ENCODE measurements at places on chromosomes 3 and 15.

GRCh38 chr15:51135276-51135675, 40.6 kb upstream of the TNFAIP8L3 start:
- no peak for DNase-seq

- no peak for DNase-seq
Measured at GRCh38 chr3:178628037-178628436, 91.8 kb downstream of the KCNMB2 start.

DNA sequence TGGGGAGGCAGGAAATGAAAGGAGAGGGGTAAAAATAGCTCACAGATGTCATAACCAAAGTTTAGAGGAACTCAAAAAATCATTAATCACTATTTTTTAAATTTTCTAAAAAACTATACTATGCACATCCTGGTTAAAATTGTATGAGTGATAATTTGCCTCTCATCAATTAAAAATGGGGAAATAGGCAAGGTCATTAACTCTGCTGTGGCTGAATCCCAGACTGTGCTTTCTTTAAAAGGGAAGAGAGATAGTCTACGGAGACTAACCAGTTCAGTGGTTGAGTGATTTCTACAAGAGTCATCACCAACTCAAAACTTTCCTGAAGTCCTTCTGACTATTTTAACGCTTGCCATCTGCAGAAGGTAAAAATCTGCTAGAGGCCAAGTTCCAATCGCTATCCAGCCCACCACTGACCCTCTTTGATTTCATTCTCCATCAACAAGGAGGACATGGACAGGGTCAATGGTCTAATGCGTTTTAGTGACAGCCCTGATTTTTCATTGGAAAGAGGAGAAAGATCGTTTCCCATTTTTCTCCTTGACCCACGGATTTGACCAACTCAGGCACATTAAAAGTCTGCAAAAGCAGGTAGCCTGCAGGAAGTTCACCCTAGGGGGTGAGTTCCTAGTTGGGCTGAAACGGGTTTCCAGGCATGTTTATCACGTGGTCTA, 850 bp downstream of the SUCLG2 start:
- no peak for DNase-seq

DNA sequence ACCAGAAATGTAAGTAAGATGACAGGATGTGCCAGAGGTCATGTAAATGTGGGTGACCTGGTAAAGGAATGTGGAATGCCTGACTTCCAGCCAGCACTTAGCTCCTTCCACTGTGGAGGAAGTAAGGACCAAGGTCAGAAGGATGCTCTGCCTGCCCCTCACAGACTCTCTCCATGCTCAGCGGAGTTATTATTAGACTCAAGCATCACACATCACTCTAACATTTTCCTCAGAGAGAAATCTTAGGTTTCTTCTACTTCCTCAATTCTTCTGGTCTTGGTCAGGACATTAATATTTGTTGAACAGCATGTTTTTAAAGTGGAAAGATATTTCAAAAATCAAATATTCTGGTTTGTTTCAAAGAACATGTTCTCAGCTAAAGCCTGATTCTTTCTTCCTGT, 231.4 kb upstream of the WNT5A start:
- DNase-seq: no peak

DNA sequence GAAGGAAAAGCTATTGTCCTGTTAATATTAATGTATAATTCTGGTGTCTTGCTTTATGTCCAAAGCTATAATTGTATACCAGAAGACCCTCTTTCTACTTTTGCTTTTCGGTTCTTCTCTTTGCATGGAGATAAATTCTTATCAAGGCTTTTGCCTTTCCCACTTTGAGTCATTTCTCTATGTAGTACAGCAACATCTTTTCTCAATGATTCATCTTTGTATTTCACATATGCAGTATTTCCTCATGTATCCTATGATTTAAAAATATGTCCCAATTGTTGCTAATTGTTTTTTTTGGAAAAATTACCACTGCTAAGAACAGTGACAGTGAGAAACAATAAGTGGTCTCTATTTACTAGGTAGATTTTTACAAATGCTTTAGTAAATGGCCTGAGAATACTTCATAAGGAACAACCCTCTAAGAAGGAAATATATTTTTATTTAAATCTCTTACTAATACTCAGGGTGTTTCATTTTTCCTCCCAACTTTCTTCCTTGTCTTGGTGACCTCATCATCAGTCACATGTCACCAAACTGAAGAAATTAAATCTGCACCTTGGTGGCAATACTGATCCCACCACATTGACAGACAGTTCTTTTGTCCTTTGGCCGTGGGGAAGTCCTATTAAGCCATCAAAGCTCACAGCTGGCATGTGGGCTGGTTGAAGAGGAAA, 290.6 kb downstream of the SATB1 start:
- no peak for DNase-seq

DNA sequence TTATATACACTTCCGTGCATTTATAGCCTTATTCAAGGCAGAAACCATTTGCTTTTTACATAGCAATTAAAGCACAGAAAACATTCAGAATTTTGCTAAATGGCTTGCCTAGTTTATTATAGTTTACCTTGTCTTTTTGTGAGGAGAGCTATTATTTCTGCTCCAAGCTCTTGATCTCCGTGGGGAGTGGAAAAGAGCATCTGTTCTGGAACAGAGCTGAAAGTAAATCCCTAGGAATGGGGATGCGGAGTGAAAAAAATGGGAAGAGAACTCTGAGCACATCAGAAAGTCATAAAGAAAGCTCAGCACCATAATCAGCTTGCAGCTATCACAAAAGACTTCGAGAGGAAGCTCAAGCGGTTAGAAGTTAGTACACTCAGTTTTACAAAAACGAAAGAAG, 1006.7 kb downstream of the ROBO2 start:
- DNase-seq: no peak

GRCh38 chr15:90002428-90002844, 1.3 kb downstream of the ZNF710 start:
- peak; percentile 54 for DNase-seq

DNA sequence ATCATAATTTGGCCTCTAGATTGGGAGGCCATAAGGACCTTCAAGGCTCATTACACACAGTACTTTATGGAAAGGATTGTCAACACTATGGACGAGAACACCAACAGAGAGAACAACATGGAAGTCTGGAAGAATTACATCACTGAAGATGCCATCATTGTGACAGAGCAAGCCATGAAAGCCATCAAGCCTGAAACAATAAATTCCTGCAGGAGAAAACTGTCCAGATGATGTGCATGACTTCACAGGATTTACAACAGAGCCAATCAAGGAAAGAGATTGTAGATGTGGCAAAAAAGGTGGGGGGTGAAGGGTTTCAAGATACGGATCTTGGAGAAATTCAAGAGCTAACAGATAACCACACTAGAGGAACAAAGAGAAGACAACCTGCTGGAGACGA, 15.9 kb downstream of the IL17RB start:
- no peak for DNase-seq

- no peak for DNase-seq
Measured at GRCh38 chr15:42903388-42904324, 16.9 kb downstream of the TTBK2 start.

DNA sequence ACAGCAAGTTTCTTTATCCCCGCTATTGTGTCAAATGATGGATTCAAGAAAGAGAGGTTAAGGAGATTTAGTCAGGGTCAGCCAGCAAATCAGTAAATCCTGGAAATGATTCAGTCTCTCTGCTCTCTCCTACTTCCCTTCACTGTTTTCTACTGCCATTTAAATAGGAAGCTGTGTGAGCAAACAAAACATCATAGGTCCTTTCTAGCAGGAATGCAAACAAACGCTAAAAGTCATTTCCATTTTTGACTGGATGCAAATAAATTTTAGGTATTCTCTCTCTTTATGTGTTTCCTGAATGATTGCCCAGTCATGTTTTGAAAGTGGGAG, 299.4 kb upstream of the RORA start:
- no peak for DNase-seq

DNA sequence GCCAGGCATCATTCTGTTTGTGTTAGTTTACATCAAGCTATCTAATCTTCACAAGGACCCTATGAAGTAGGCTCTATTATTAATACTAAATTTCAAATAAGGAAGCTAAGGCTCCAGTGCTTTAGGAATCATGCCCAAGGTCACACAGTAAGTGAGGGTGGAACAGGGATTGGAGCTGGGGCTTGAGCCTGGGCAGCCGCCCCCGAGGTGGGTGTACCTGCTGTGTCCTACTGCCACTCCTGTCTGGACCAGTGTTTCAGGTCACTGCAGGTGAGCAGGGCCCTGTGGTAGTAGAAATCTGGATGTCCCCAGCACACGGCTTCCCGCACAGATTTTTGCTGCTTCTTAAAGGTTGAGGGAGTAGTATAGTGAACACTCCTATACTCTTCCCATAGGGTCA, 6.5 kb downstream of the KLF13 start:
- DNase-seq: no peak

DNA sequence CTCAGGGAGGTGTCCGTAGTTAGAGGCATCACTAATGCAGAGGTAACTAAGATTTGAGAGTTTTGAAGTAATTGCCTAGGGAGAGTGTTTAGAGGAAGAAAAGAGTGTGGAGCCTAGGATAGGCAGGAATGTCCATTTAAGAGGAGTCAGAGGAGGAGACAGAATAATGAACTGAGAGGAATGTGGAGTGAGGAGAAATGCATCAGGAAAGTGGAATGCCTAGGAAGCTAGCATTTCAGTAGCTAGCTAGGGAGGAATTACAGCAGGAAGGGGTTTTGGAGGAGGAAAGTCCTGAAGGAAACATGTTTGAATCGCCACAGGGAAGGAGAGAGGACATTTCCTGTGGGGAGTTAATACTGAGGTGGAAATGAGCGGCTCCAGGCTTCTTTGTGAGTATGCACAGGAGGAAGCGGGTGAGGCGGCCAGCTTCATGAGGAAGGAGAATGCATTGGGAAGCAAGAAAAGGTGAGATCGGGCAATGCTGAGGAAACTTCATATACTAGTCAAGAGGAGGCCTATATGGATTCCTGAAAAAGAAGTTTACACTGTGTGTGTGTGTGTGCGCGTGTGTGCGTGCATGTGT, 154.3 kb downstream of the TMEM108 start:
- no peak for DNase-seq

DNA sequence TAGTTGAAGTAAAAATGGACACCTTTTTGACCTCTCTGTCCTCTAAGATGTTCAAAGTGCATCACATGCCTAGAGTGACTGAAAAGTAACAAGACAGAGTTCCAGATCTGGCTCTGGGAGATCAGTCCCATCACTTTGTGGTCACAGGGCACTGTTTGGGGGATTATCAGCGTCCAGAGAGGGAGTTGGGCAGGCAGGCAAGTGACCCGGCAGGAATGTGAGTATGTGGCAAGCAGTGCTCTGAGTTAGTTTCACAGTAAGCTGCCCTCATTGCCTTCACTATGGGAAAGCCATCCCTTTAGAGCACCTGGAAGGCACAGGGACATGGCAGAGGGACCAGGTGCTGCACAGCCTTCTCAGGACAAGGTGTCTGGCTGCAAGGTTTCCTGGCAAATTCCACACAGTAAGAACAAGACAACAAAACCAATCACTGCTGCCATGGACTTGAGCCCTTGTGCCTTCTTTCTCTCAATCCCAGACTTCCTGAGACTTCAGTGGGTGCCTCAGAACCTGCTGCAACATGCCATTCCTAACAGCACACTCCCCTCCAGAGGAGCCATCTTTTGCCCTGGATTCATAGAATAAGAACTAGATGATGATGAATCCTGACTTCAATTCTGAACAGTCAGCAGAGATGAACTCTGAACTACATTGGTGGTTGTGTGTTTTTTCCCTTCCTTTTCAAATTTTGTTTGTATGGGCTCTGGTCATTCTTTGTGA, 55.2 kb downstream of the TIPARP start:
- DNase-seq: no peak

- DNase-seq: no peak
Measured at GRCh38 chr3:153595186-153595815, 433.3 kb downstream of the RAP2B start.

DNA sequence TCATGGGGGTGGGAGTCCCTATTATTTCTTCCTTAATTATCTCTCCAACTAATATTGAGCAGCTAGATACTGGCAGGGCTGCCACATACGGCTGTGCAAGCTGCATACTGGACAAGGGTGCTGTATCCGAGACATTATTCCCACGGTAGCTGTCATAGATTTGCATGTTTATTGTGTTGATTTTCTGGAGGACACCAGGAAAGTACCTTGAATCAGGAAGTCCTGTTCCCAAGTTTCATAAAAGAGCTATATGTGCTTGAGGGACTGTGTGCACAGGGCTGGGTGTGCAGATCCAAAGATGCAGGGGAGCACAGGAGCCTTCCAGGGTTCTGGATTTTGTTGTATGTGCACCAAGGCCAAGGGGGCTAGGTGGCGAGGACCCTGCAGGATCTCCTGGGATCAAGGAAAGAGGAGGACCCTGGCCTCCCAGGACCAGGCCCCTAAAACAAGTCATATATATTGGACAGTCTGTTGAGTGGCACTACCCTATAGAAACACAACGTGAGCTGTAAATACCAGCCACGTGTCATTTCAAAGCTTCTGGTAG, 119.2 kb upstream of the ALDH1A3 start:
- DNase-seq: no peak

- DNase-seq: no peak
Measured at GRCh38 chr3:66904336-66904735, 93.8 kb upstream of the KBTBD8 start.

DNA sequence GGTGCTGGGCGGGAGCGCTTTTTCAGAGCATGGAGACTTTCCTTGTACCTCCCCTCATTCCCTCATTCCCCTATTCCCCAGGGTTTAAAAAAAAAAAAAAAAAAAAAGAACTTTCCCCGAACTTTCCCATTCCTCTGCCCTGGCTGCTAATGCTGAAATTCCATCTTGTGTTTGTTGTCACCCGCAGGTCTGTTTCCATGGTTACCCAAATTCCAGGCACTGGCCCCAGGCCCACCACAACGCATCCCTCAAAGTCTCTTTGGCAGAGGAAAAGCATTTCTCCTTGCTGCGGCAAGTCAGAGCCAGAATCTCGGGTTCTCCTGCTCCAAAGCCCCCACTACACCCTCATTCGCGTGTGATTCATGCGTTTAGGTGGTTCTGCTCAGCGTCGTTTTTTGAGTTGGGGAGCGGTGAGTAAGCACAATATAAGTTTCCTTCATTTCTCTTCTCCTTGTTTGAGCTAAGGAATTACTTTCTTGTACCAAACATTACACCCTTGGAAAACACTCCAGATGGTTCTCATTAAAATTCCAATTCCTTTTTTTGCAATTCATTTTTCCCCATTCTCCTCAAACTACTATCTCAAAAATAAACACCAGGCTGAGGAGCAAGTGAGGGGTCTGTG, 21.6 kb downstream of the ANAPC13 start:
- DNase-seq: peak; percentile 96

DNA sequence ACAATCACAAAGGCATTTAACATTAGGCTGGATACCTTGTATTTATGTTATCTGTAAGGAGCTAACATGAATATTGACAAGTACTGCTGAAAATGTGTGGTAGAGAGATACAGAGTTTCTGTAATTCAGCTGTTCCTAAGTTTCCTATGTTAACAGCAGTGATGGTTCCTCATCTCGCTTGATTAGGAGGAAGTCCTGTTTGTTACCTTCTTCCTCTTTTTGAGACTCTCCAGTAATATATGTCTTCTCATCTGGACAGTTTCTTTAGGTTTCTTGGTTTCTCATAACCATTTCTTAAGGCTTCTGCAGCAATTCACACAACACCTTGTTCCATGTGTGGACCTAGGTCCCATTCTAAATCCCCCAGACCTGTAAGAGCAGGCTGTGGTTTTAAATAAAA, 11.4 kb upstream of the PEX5L start:
- no peak for DNase-seq
